ENCODE measurements at places on chromosomes 3 and 15.
A peak's percentile ranks its signal among the peaks of the same experiment; 100 is the strongest.

GRCh38 chr3:44529927-44530326 lies 25.1 kb upstream of the ZKSCAN7 start:
- no peak overlapping the region for H3K27ac ChIP-seq
- no peak overlapping the region for H3K4me3 ChIP-seq
- H3K4me1 ChIP-seq, result no peaks in the 10 kb centered on the region
- no peak for DNase-seq

- DNase-seq, result peak; percentile 83
- H3K27ac ChIP-seq, result no peak overlapping the region
- peaks cover 27% of the 10 kb centered on the region for H3K36me3 ChIP-seq
- no peaks in the 10 kb centered on the region for H3K27me3 ChIP-seq
- no peak overlapping the region for H3K4me3 ChIP-seq
- H3K4me1 ChIP-seq, result no peaks in the 10 kb centered on the region
Observed at GRCh38 chr15:42726114-42726513, 10.8 kb downstream of the CDAN1 start.

DNA sequence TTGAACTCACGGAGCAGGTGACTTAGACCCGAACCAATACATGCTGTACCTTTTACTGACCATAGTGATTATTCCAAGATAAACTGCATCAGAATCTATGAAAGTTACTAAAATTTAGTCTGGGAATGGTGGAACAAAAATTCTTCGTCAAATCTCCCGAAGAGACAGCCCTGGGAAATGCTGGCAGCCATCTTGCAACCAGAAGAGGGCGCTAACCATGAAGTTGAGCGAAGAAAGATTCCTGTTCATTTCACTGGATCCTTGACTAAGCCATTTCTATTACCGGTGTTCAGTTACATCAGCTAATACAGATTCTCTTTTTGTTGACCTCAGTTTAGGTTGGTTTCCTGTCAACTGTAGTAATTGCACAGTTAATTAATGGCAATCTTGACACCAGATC lies 199.6 kb downstream of the SLC9A9 start:
- no peaks in the 10 kb centered on the region for H3K27me3 ChIP-seq
- DNase-seq, result no peak
- no peak overlapping the region for H3K27ac ChIP-seq

DNA sequence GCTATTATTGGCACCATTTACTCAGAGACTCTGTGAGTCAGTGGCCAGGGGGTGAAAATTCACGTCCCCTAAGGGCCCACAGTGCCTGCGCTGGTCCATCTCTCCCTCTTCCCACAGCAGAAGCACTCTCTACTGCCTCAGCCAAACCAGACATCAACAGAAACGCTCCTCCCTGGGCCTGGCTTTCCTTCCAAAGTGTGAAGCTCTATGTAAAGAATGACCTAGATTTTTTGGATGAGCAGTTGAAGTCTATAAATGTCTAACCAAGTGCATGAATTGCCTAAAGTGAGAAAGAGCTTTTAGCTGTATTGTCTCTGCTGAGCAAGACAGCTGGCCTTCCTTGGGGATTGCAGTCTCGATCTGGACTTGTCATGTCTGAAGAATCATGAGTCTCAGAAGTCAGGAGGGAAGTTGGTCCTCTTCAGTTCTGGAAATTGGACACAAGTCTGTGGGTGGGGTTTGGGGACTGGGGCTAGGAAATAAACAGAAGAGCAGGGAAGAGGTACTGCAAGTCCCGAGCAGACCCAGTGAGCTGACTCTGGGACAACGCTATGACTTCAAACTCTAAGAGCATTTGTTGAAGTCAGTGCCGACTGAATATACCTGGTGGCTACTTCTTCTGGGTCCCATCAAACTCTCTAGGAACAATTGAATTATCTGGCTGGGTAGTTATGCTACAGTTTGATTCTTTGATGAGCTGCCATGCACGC lies 29.0 kb downstream of the RASGRP1 start:
- H3K27me3 ChIP-seq, result peaks cover 6% of the 10 kb centered on the region
- no peaks in the 10 kb centered on the region for H3K36me3 ChIP-seq
- H3K27ac ChIP-seq, result no peak overlapping the region
- DNase-seq, result no peak
- H3K4me3 ChIP-seq, result no peak overlapping the region
- H3K4me1 ChIP-seq, result peaks cover 5% of the 10 kb centered on the region

DNA sequence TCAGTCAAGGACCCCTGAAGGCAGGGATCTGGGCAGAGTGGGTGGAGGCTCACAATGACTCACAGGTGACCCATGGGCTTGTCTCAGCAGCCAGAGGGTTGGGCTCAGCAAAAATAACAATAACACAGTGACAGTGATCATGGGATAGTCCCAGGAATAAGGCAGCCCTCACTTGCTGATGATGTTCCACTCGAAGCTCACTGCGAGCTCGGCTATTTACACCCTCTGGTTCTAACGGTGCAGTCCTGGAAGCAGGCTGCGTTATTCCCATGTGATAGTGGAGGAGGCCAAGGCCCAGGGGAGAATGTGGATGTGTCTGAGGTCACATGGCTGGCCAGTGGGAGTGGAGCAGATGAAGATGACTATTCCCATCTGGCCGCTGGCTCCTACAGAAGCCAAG lies 16.2 kb downstream of the CCDC33 start:
- H3K27ac ChIP-seq, result peak overlapping the region; percentile 51
- H3K4me3 ChIP-seq, result no peak overlapping the region
- peaks cover 8% of the 10 kb centered on the region for H3K27me3 ChIP-seq
- no peak for DNase-seq
- no peaks in the 10 kb centered on the region for H3K36me3 ChIP-seq

Data from osteocyte (in vitro differentiated cells).